ENCODE measurements at places on chromosomes 5 and 9.

GRCh38 chr9:100856238-100856637 lies 172.3 kb upstream of the PLPPR1 start:
- DNase-seq, result no peak

GRCh38 chr5:34865091-34865490 lies 26.1 kb downstream of the TTC23L start:
- DNase-seq, result no peak

- no peak for DNase-seq
These were observed 80.2 kb downstream of the GCNT1 start for GRCh38 chr9:76539180-76539579.

GRCh38 chr9:131125038-131125287 lies 423 bp upstream of the NUP214 start:
- DNase-seq, result no peak

DNA sequence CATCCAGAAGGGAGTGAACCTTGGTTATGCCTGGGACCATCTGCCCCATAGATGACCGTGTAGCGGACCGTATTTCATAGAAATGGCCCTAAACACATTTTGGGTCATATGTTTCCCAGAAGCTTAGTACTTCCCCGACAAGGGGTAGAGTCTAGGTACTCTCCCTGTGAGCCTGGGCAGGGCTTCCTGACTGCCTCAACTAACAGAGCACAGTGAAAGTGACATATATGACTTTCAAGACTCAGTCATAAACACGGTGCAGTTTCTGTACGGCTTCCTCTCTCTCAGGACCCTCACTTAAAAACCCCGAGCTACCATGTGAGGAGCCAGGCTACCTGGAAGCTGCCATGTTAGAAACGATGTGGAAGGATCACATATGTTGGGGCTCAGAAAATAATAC lies 20.9 kb downstream of the C9orf57 start:
- DNase-seq, result no peak

DNA sequence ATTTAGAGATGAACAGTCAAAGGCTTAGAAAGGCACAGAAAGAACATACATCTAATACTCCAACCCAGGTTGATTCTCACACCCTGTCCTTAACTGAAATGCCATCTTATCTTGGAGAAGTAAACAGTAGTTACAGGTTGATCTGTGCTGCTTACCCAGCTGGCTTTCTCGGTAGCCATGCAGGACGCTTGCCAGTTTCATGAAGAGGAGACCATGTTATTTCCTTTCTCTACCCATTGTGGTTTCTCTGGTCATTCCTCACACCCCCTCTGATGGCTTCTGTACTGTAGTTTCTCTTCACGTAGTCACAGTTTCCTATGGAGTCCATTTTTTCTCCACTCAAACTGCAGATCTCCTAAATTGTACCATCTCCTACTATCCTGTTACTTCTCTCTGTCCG lies 206.0 kb downstream of the SGCD start:
- DNase-seq, result no peak

GRCh38 chr5:172452398-172453205 lies 1.7 kb downstream of the SH3PXD2B start:
- DNase-seq, result no peak

Measured in cerebellar nuclear complex (tissue), 1 donor.